ENCODE measurements at places on chromosomes 3 and 15.

DNA sequence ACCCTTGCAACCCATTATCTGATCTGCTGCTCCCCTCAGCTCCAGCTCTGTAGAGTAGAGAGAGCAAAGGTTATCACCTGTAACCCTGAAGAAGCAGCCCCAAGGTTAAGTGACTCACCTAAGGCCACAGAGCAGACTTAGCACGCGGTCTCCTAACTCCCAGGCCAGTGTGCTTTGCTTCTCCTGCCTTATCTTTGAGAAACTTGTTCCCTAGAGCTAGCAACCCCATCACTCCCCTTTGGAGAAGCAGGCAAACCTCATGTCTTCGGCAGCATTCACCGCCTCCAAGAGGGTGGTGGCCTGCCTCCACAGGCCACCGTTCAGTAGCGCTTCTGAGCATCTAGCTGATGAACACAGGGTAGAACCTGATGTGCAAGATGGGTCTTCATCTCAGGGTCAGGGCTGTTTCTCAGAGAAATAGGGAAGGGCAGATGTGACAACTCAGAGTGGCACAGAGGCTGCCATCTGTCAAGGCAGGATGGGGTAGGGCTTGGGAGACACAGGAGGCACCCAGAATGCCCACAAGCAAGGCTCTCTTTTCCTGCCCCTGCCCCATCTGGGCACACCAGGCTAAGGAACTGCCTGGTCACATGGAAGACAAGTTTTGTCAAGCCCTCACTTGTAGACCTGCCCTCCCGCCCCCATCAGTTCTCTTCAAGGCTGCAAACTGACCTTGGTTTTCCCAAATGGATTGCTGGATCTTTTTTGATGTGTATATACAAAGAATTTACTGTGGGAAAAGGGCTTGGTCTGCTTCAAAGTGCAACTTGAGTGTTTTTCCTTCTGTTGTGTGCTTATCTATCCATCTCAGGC lies 34.9 kb upstream of the CLK3 start:
- no peak for DNase-seq

GRCh38 chr3:15291589-15292541 lies 40.5 kb downstream of the SH3BP5 start:
- no peak for DNase-seq

DNA sequence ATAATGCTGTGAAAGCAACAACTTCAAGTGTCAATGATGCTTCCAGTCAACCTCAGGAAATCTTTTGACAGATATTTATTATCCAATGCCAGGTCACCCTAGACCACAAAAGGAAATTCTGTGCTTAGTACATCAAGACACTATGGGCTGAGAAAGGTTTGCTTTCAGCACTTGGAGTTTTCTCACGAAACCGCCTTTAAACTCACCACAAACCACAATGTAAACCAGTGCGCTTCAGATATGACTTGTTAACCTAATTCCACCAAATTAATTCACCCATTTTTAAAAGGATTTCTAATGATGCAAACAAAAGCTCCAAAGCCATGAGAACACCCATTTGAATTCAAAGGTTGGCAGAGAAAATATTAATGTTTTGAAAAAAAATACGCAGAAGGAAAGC lies 292.9 kb upstream of the NR2F2 start:
- no peak for DNase-seq

DNA sequence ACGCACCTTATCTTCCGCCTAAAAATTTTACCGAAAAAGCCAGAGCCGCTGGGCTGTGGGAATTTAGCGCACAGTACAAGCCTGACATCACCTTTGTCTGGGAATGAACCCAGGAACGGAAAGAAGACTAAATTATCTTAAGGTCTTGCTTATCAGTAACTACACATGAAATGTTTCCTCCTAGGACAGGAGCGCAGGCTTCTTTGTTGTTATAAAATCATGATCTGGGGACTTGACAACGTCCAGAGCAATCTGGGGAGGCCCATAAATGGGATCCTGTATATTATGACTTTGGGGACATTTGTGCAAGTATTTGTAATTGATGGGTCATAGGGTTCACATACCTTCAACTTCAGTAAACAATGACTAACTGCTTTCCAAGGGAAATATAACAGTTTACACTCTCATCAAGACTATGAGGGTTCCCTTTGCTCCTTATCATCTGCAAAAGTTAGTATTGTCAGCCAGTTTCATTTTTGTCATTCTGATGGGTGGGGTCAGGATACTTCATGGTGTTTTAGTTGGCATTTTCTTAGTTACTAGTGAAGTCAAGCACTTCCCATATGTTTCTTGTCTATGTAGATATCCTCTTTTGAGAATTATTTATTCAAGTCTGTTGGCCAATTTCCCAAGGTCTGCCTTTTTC lies 213.9 kb upstream of the PFN2 start:
- DNase-seq = no peak

Measured in SW 1271 (cell line).